NCI-H2107 (cell line): ENCODE measurements at places on chromosomes 13 and 19.

GRCh38 chr19:19096641-19097627, 33.1 kb downstream of the SLC25A42 start:
- DNase-seq = no peak

DNA sequence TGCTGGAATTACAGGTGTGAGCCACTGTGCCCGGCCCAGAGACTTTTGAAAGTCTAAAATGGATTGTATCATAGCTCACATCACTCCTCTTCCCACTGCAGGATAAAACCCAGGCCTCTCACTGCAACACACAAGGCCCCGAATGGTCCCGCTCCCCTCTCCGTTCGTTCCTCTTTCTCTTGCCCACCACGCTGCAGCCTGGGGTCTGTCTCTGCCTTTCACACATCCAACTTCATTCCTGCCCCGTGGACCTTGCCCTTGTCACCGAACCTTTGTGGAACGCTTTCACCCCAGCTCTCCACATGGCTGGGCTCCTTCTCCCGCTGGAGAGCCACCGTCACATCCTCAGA, 42.6 kb downstream of the NFIC start:
- no peak for DNase-seq

GRCh38 chr19:33740811-33741396, 55.8 kb upstream of the KCTD15 start:
- DNase-seq = no peak

DNA sequence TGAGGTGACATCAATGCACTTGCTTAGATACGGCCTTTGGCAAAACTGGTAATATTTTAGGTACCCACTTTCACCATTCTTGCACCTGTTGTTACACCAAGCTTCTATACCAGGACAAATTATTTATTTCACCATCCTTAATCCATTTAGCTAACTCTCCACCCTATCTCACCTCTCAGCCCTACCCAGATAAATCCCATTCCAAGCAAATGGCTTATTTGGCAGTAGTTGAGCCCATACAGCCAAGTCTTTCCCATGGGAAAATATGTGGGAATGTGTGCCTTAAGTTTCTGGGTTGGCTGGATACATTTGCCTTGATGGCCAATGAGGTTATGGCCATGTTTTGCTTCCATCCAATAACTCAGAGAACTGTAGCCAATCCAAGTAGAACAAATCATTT, 551.9 kb downstream of the GPC6 start:
- DNase-seq = no peak

DNA sequence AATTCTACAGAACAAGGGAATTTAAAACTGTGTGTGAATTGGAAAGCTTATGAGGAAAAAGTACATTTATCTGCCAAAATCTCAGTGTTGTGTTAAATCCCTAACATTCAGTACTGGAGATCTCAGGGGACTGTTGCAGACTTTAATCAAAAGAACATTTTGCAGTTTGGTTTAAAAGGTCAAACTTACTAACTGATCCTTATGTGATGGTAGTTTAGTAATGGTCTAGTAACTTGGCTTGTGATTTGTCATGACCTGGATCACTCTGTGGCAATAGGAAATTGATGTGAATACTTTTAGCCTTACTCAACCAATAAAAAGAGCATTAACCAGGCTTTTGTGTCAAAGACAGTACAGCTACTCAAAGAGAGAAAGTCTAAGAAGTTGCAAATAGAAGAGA, 862.1 kb upstream of the MIR17HG start:
- DNase-seq = no peak

GRCh38 chr13:112056284-112056727, 10.6 kb upstream of the SOX1 start:
- DNase-seq = no peak

GRCh38 chr13:50268500-50268899, 253.3 kb downstream of the KCNRG start:
- no peak for DNase-seq
